ENCODE measurements at places on chromosomes 1 and 21. TPM values are rescaled to one million over a fixed set of nuclear protein-coding genes. Genes with fewer than 3 reads are reported as not detected.
A peak's percentile ranks its signal among the peaks of the same experiment; 100 is the strongest.

DNA sequence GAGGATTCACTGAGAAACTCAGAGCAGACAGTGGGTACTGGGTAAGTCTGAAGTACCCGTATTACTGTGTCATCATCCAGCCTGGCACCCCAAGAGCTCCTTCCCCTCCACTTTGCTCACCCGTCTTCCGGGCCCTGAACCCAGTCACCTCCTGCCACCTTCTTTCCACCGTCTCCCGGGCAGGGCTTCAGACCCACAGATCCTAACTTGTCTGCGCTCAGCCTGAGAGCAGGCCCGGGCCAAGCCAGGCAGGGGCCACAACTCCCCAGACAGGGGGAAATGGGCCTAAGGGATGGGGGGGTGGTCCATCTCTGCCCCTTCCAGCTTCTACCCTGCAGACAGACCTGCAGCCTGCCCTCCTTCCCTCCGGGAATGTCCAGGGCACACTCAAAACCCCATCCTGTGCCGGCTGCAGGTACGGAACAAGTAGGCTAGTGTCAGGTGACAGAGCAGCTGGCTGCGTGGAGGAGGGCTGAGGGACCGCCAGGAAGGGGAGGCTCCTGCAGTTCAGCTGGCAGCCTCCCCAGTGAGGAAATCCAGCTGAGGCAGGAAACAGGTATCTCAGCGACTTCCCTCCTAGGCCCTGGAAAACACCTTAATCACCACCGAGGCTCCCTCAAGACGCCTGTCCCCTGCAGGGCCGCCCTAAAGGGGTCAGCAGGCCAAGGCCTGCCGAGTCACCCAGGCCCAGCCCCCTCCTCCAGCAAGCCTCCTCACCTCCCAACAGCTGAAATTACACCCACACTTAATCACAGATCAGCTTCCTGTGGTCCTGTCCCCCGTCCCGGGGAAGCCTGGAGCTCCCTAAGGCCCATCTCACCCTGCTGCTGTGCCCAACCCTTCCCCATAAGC, 3.5 kb downstream of the HSPG2 start:
- no peak for DNase-seq
- peaks cover 24% of the 10 kb centered on the region for H3K27me3 ChIP-seq
- peak overlapping the region; percentile 25 for H3K4me3 ChIP-seq
- H3K27ac ChIP-seq, result no peak overlapping the region

DNA sequence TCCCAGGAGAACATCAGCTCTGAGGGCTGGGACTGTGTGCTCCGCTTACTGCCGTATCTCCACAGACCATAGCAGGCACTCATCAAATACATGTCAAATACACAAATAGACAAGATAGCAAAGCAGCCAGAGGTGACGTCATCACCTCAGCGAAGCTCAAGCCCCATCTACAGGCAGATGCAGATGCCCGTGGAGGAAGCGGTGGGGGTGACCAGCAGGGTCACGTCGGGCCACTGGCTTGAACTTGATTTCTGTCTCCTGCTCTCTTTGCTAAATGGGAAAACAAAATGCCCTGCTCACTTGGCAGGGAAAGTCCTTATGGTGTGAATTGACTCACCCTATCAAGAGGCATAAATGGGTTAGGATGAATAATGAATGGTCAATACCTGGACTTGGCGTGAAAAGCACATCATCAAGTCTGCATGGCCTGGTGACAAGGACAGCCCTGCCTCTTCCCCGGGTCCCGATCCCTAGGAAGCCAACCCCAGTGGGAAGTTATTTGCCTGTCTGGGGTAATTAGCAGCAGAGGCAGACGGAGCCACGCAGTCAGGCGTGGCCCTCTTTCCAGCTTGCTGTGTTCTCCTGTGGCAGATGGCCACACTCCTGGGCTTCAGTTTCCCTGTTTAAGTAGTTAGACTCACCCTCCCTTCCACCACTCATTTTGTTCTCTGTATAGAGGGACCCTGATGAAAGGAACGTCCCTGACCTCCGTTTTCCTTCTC, 536.0 kb downstream of the NPHP4 start:
- H3K27ac ChIP-seq, result no peak overlapping the region
- no peak for DNase-seq
- peaks cover 2% of the 10 kb centered on the region for H3K4me1 ChIP-seq

DNA sequence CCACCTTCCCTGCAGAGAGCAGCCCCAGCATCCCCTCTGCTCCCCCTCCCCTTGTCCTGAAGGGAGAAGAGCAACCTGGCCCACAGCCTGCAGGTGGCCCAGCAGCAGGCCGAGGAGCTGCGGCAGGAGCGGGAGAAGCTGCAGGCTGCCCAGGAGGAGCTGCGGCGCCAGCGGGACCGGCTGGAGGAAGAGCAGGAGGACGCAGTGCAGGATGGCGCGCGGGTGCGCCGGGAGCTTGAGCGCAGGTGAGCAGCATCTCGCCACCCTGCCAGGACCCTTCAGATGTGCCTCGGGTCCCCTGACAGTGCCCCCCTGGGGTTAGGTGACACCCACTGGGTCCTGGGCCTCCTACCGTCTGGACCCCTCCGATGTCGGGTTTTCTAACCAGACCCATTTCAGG, 22.3 kb downstream of the CROCC start:
- no peak for DNase-seq
- H3K4me3 ChIP-seq, result no peak overlapping the region
- peaks cover 11% of the 10 kb centered on the region for H3K36me3 ChIP-seq
- no peaks in the 10 kb centered on the region for H3K27me3 ChIP-seq

RIPPLY3 gene
- total RNA-seq, result not detected
